H7 (cell line): ENCODE measurements at places on chromosomes 2 and 18. TPM values are rescaled to one million over a fixed set of nuclear protein-coding genes. Genes with fewer than 3 reads are reported as not detected.
A peak's percentile ranks its signal among the peaks of the same experiment; 100 is the strongest.

The RAPH1 gene
- total RNA-seq: 4.9 and 9.0 TPM in 2 replicates

The RFTN2 gene
- total RNA-seq: 3.2 and 3.4 TPM in 2 replicates

The GPR17 gene
- not detected in 2 replicates for total RNA-seq

The MIB1 gene
- 46.1 and 64.3 TPM in 2 replicates for total RNA-seq

The IRS1 gene
- total RNA-seq: 15.2 and 17.1 TPM in 2 replicates

The HSPE1 gene
- 208 and 213 TPM in 2 replicates for total RNA-seq

The LOXHD1 gene
- 0.03 and 0.07 TPM in 2 replicates for total RNA-seq

GRCh38 chr2:206084870-206085741 is 868 bp downstream of the INO80D start:
- peak; percentile 73 for DNase-seq

- no peak for DNase-seq
Measured at GRCh38 chr2:173544641-173545363, 190.1 kb downstream of the CDCA7 start.
